ENCODE measurements at places on chromosomes 16 and 17.
A peak's percentile ranks its signal among the peaks of the same experiment; 100 is the strongest.

DNA sequence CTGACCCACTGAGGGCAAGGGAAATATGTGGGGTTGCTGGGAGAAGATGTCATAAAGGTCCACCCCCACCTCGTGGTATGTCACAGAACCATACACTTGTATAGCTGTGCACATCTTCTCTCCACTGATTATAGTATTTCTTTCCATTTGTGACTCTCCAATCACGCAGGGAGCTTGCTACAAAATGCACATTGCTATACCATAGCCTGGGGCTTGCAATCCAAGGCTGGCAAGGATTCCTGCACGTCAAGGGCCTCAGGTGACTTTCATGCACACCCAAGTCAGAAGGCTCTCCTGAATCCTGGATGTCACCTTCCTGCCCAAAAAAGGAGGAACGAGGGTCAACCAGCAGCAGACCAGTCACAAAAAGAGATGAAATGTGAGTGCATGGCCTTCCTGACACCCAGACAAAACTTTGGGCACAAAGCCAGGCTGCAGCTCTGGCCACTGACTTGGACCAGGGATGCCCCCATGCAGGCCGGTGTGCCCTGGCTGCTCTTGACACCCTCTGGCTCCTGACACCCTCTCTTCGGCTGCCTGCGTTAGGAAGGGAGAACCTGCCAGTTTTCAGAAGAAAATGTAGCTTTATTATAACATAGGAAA, 12.1 kb downstream of the TBC1D26 start:
- no peak for DNase-seq

GRCh38 chr16:1152651-1153259, at the start of gene CACNA1H:
Gene CACNA1H (plus strand): TSS chr16:1153106. CDS start chr16:1153738, 632 bp downstream.
- peak; percentile 35 for DNase-seq

GRCh38 chr17:79801156-79802038, 4.5 kb upstream of the CBX8 start:
- DNase-seq = no peak

DNA sequence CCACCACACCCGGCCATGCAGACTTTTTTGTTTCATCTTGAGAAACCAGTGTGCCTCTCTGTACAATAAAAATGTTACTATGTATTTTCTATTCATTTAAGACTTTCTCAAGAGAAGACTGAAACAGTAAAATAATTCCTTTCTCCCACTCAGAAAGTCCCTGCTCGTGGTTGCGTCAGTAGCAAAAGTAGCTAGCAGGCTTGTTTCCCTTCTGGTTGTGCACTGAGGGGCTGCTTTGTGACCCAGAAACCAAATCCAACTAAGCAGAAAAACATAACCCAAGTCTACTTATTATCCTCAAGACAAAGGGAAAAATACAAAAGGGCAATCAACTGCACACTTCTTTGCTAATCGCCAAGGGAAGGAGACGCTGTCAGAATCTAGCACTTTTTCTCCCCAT, 3.4 kb upstream of the PNPO start:
- DNase-seq = no peak

GRCh38 chr17:31688701-31689100, 170.3 kb downstream of the COPRS start:
- no peak for DNase-seq

- peak; percentile 80 for DNase-seq
Measured at GRCh38 chr17:9531034-9531433, 44.6 kb downstream of the STX8 start.

- no peak for DNase-seq
Measured at GRCh38 chr16:72474501-72475123, 302.7 kb upstream of the PMFBP1 start.

GRCh38 chr17:14756479-14756878, 455.6 kb downstream of the HS3ST3B1 start:
- no peak for DNase-seq

DNA sequence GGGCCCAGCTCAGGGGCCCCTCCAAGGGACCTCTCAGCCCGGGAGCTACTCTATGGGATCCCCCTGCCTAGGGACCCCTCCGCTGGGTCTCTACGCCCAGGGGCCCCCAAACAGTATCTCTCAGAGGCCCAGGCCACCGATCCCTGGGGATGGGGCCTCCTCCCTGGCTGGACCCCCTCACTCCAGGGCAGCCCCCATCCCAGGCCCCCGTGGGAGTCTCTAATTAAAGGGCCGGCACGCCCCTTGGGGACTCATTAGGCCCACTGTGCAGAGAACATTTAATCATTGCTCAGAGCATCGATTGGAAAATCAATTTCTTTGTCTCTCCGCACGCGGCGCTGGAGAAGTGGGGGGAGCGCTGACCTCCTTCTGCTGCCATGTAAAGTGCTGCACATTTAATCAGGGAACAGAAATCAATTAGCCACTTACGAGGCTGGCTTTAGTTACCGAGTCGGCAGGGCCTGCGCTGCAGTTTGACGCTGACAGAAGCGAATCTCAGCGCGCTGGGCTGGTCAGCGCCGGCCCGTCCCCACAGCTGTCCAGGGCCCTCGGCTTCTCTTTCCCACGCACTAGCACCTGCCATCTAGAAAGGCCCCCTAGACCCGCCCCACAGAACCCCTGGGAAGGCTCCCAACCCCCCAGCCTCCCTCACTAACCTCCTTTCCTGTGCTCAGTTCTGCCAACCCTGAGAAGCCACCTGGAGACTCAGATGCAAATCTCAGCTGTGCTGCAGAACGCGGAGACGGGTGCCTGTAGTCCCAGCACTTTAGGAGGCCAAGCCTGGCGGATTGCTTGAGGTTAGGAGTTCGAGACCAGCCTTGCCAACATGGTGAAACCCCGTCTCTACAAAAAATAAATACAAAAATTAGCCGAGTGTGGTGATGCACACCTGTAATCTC, 20.2 kb upstream of the C1QL1 start:
- no peak for DNase-seq

All from hematopoietic multipotent progenitor cell treated with erythropoietin and hydrocortisone succinate and interleukin-3 and kit ligand, for 4 days (in vitro differentiated cells).